ENCODE measurements at places on chromosomes 12 and 14.

GRCh38 chr12:113940357-113941207 lies 25.5 kb downstream of the RBM19 start:
- no peak for DNase-seq

- no peak for DNase-seq
Measured at GRCh38 chr12:93127582-93128331, 198.7 kb upstream of the EEA1 start.

DNA sequence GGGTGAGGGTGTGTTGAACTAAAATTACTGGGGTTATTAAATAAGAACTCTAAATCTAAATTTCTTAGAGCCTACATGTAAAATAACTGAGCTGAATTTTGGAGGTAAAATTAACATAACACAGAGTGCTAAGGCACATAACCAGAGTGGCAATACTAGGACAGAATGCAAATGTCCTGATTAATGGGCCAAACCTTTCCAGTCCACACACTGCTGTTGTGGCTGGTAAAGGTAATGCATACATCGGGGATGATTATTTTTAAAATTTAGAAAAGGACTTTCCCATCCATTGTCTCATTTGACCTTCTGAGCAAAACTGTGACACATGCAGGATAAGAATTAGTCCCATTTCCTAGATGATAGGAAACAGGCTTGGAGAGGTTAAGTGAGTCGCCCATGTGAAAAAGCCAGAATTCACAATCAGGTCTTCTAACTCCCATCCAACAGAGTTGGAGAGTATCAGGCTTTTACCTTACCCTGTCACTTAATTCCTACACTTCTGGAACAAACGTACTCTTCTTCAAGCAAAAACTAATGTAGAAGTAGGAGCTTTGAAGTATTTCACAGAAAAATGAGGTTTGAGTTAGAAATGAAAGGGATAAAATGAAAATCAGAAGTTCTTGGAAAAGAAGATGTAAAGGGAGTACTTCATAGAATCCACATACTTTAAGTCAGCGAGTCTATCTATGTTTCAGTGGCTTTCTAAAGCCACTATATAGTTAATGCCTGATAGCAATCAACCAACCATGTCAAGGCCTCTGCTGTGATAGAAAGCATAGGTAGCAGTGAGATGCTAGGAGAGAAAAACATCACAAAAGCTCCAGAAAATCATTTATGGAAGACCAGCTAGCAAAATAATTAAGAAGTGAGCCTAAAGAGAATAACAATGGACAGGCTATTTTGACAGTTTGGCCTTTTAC lies 334.9 kb upstream of the DIO2 start:
- no peak for DNase-seq

DNA sequence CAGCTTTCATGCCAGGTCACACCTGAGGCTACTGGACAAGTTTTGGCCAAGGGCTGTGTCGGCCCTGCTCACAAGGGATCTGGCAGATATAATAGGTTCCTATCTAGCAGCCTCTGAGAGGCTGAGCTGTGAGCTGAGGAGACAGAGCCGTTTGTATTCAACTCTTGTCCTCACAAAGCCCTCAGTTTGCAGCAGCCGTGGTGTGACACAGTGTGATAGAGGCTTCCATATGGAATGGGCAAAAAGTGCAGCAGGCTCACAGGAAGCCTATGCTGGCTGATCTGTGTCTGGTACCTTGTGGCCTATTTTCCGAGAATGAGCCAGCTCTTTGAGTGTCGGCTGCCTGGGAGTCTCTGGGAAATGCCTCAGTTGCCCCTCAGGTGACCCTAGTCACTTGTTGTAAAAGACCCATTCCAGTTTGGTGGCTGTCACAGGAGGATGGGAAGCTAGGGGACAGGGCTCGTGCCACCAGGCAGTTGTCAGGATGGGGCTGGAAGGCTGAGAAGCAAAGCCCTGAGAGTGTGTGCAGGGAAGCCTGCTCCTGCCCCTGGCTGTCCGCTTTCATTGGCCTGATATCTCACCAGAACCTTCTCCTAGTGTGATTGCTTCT lies 16.1 kb downstream of the VRTN start:
- no peak for DNase-seq

- no peak for DNase-seq
Measured at GRCh38 chr12:41223600-41223999, 35.5 kb downstream of the PDZRN4 start.

Data from stimulated activated CD4-positive, alpha-beta T cell treated with anti-CD3 and anti-CD28 coated beads, Interleukin-4, amount 100 ng/mL, for 48 hours (primary cell).